H1 (cell line): ENCODE measurements at places on chromosomes 4 and X.
A peak's percentile ranks its signal among the peaks of the same experiment; 100 is the strongest.

GRCh38 chr4:101813604-101814003 lies 23.1 kb downstream of the BANK1 start:
- no peak for DNase-seq

DNA sequence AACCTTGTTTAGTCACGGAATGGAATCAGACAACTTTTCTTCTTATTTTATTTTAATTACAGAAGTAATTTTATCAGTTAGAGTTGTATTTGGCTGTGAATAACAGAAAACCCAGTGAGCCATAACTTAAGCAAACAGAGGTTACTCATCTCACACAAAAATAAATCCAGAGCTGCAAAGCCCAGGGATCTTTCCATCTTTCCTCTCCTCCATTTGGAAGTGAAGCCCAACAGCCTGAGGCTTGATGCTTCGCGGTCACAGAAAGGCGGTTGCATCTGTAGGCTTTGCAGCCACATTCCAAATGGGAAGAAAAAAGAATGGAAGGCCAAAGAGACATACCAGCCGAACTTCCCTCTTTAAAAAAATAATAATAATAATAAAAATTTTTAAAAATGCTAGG lies 22.6 kb downstream of the CHRNA9 start:
- DNase-seq: no peak

- DNase-seq: peak; percentile 57
These were observed 132.8 kb upstream of the GPR101 start for GRCh38 chrX:137166591-137166990.

- DNase-seq: no peak
These were observed 64.6 kb upstream of the PAGE1 start for GRCh38 chrX:49760290-49760890.

GRCh38 chr4:2042204-2042946 lies 16.8 kb upstream of the NAT8L start:
- DNase-seq: peak; percentile 69

- DNase-seq: peak; percentile 39
These were observed 62.1 kb upstream of the CCDC160 start for GRCh38 chrX:134174859-134175258.

- no peak for DNase-seq
These were observed 78.9 kb downstream of the CCDC160 start for GRCh38 chrX:134315866-134316265.

GRCh38 chrX:18855919-18856644 lies 127.8 kb downstream of the PHKA2 start:
- no peak for DNase-seq

DNA sequence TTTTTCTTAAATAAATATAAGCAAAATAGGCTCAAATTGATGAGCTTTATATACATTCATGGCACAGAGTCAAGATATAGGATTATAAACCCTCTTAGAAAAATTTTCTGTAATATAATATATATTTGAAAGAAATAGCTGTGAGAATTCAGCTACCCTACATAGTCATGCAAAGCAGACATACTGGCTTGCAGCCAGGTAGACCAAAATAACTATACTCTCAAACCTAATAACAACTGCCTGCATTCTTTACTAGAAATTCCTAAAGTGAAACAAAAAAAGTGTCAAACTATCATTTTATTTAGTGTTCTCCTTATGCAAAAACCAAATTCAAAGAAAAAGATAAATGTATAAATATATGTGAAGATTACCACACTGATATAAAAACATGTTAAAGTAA lies 1390.2 kb downstream of the C4orf33 start:
- DNase-seq: no peak

- no peak for DNase-seq
These were observed 133.4 kb upstream of the GRID2 start for GRCh38 chr4:92170340-92170739.

DNA sequence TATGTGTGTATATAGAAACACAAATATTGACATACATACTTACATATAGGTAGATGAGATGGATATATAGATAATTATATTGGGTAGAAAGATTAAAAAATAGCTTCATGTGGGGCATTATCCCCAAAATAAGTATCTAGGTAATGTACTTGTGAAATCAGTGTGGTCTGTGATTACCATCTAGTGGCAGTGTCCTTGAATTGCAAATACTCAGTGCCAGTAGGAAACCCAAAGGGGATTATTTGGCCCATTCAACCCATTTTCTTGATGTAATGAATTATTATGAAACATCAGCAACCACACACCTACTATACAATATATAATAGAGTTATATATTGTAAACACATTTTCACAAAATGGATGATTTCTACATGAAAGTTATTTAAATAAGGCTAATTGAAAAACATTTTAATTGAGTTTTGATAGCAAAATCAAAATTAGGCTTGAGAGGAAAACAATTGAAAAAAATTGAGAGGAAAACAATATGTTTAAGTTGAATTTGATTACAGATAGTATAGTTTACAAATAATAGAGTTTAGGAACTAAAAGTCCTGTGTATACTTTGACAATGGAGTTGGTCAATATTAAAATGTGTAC lies 389.4 kb downstream of the GALNTL6 start:
- DNase-seq: no peak

- DNase-seq: no peak
These were observed 228.0 kb downstream of the APBB2 start for GRCh38 chr4:40986375-40986774.

DNA sequence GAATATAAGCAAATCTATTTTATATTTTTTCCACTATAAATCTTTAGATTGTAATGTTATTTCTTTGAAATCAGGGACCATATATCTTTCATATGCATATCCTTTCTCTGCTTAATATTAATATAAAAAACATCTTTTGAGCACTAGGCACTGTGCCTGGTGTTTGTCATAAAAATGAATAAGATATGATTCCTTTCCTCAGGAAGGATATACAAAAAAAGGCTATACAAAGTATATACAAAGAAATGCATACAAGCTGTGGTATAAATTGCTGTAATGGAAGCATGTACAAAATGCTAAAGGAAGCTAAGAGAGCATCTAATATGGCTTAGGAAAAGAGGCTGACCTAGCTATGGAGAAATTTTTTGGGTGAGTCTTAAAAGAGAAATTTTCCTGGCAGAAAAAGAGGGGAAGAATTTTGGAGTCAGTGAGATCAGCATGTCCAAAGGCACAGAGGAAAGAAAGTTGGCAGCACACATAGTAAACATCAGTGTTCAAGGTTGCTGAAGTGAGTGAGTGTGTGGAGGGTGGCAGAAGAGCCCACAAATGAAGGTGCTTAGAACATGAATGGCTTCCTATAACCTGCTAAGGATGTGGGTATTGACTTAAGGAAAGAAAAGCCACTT lies 500.0 kb downstream of the SPRY1 start:
- DNase-seq: no peak

GRCh38 chr4:16785793-16786527 lies 112.5 kb downstream of the LDB2 start:
- DNase-seq: no peak

- no peak for DNase-seq
These were observed 341.5 kb downstream of the BCOR start for GRCh38 chrX:39756086-39756883.

DNA sequence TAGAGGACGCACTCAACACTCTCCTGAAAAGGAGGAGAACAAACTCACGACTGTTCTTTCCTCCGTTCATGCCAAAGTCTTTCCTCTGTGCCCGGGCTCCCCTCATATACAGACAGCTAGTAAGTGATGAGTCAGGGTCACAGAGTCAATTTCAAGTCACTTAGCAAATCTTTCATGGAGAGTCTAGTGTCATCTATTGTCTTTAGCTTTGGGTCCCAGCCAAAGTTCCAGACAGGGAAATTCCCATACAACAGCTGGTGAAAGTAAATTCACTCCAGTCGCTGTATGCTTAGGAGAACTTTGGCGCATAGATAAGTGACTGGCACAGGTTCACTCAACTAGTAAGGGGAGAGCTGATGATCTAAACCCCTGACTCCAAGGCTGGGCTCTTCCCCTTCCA lies 226.5 kb downstream of the MID1 start:
- no peak for DNase-seq

GRCh38 chrX:124476562-124476961 lies 130.2 kb downstream of the SH2D1A start:
- no peak for DNase-seq

GRCh38 chr4:155072417-155072816 lies 136.0 kb upstream of the NPY2R start:
- DNase-seq: no peak

- DNase-seq: no peak
These were observed 123.3 kb downstream of the SLC10A7 start for GRCh38 chr4:146398404-146398803.

- DNase-seq: no peak
These were observed 205.9 kb downstream of the RAPGEF2 start for GRCh38 chr4:159308566-159309340.

DNA sequence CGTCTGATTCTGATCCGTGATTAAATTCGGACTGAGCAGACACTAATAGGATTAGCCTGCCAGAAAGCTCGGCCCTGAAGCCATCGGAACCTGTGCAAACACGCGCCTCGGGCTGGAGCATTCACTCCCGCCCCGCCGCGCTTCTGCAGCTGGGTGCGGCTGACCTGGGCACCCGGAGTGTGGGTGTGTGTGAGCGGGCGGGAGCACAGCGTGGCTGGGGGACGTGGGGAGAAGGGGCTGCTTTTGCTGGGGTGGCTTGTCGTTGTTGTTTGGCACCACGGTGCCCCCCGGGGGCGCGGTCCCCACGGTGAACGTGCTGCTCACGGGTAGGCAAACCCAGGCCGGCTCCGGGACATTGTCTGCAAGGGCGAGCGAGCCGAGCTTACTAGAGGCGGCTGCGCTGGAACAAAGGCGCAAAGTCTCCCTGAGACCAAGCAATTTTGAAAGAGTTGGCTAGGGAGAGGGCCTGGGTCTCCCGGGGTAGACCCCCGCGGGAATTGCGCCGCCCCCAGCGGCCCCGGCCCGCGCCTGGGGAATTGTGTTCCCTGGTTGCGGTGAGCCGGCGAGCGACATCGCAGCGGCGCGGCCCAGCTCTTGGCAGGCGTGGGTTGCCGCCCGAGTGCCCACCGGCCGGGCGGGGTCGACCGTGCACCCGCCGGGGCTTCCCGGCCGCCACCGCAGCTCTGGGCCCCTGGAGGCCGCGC lies 1.4 kb downstream of the MAMLD1 start:
- DNase-seq: peak; percentile 45
